ENCODE measurements at places on chromosomes 2 and 18.

- DNase-seq = peak; percentile 32
These were observed 112.4 kb downstream of the CYRIA start for GRCh38 chr2:16553226-16553625.

GRCh38 chr2:191565647-191566198 lies 112.2 kb upstream of the NABP1 start:
- DNase-seq = no peak

GRCh38 chr18:26103579-26103978 lies 13.2 kb upstream of the SS18 start:
- peak; percentile 54 for DNase-seq

GRCh38 chr2:31253356-31254131 lies 19.6 kb downstream of the EHD3 start:
- DNase-seq = no peak

DNA sequence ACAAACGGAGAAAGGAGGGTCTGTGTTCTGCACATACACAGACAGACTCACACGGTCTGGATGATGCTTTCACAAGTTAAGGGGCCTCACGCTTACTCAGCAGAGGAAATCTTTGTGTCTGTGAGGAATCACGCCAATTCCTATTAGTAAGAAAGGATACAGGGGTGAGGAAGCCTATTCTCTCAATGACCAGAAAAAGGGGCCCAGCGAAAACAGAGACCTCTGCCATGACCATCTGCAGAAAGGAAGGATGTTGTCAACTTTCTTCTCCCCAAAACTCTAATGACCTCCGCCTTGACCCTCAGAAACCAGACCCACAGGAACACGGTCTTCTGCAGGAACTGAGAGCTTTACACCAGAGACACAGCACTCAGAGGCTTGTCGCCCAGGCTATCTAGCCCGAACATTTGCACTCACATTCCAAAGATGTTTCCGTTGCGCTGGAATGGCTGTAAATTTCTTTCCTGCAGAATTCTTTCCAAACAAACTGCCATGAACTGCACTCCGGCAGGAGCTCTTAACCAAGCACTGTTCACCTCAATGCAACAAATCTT lies 186.3 kb downstream of the TCF4 start:
- no peak for DNase-seq

GRCh38 chr2:231355508-231356465 lies 39.7 kb upstream of the B3GNT7 start:
- no peak for DNase-seq

DNA sequence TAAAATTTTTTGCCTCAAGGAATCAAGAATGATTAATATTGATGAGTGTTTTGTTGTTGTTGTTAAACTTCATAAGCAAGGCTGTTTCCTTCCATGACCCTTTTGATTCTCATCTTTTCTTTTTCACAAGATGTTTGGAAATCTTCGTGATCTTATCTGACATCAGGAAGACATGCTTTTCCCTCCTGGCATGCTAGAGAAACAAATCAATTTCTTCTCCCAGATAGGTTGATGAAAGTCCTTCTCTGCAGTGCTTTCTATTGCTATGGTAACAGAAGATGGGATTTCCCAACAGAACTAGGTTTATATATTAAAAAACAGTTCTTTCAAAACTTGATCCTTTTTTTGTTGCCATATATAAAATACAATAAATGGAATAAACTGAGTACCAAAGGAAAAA lies 85.2 kb downstream of the EML6 start:
- no peak for DNase-seq

DNA sequence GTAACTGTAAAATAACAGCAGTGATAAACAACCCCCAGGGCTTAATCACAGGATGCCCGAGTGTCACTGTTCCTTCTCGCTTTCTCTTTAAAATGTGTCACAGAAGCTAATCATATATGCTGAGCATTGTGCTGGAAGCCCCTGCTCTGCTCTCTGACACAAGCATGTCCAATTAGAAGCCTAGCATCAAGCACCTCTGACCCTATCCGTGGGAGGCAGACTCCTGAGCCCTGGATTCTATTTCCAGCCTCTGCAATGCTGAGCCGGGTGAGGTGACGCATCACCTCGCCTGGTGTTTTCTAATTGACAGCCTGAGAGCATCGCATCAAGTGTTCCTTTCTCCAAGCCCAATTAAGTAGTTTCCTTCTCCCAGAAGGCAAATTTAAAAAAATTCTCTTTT lies 19.7 kb upstream of the SCG2 start:
- DNase-seq = no peak

- no peak for DNase-seq
These were observed 428.7 kb upstream of the ID2 start for GRCh38 chr2:8252997-8253694.
